HL-60 (cell line): ENCODE measurements at places on chromosomes 3 and 15.

DNA sequence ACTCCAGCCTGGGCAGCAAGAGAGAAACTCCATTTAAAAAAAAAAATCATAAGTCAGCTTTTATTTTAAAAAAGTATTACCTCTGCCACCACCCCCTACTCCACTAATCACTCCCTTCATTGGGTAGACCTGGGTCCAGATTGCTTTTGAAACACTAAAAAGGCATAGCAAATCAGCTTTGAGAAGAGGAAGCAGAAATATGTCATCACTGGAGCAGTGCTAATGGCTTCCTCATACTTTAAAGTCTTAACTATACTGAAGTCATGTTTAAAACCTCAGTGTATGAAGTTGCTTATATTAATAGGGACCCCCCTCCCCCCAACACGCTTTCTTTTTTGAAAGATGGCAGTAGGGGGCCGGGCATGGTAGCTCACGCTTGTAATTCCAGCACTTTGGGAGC lies 1.0 kb upstream of the HTR3D start:
- DNase-seq: no peak

DNA sequence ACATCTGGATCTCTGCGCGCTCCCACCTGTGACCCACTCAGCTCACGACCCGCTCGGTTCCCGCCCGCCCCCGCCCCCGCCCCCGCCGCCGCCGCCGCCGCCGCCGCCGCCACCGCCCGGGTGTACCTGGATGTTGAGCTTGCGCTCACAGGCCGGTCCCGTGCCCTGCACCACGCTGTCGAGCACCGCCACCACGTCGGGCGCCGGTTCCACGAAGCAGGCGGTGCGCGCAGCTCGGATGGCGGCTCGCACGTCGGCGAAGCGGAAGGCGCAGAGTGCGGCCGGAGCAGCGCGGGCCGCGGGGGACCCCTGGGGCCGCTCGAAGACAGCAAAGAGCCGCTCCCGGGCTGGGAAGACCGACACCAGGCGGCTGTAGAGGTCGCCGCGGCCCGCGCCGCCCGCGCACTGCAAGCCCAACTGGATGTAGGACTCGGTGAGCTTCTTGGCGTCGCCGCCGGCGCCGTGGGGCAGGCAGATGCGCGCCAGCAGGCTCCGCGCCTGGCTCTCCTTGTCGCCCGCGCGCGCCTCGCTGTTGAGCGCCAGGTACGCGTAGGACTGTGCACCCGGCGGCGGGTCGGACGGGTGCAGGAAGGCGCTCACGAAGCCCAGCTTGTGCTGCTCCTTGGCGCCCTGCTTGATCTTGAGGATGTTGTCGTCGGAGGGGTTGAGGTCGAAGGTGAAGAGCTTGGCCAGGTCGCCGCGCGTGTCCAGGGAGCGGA lies 1.1 kb downstream of the PLXND1 start:
- no peak for DNase-seq

GRCh38 chr3:149120051-149120972 lies 9.1 kb upstream of the HPS3 start:
- DNase-seq: no peak

- no peak for DNase-seq
These were observed 2.4 kb downstream of the SKOR1 start for GRCh38 chr15:67827562-67828277.

DNA sequence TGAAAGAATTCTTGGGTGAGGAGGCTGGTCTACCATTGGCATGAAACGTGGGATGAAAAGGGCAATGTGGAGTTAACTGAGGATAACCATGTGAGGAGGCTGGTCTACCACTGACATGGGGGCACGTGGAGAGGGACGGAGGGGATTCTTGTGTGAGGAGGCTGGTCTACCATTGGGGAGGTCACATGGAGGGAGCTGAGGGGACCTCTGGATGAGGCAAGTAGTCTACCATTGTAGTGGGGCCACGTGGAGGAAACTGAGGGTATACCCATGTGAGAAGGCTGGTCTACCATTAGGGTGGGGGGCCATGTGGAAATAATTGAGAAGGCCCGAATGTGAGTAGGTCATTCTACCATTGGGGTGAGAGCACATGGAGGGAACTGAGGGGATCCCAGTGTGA lies 154.1 kb downstream of the FBLN2 start:
- no peak for DNase-seq

DNA sequence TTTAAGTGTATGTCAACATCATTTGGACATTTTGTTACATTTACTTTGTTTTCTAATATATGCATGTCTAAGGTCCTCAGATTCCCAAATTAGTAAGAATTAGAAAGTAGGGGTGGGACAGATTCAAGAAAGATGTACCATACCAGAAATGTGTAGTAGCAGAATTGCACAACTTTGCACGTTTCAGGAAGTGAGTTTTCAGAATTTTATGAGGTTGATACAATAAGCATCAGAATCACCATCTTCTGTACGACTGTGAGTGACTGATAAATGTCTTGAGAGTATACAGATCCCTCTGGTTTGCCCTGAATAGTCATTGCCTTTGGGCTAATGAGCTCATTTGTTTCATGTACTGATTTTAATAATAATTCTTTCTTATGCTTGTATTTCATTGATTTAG lies 9.3 kb downstream of the ARIH2 start:
- no peak for DNase-seq

DNA sequence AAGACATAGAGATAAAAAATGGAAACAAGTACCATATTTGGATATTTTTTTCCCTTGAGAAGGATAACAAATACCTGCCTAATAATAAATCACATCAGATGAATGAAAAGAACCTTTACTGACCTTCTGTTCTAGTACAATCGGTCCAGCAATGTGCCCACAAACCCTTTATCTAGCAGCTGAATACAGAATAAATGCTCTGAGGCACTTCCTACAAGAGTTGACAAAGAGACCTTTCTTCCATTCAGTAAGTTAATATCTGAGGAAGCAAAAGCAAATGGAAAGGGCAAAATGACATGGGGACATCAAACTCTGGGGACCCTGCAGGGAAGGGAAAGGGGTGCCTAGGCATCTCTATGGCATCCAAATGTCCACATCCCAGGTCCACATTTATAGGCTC lies 115.8 kb downstream of the NEK10 start:
- no peak for DNase-seq

DNA sequence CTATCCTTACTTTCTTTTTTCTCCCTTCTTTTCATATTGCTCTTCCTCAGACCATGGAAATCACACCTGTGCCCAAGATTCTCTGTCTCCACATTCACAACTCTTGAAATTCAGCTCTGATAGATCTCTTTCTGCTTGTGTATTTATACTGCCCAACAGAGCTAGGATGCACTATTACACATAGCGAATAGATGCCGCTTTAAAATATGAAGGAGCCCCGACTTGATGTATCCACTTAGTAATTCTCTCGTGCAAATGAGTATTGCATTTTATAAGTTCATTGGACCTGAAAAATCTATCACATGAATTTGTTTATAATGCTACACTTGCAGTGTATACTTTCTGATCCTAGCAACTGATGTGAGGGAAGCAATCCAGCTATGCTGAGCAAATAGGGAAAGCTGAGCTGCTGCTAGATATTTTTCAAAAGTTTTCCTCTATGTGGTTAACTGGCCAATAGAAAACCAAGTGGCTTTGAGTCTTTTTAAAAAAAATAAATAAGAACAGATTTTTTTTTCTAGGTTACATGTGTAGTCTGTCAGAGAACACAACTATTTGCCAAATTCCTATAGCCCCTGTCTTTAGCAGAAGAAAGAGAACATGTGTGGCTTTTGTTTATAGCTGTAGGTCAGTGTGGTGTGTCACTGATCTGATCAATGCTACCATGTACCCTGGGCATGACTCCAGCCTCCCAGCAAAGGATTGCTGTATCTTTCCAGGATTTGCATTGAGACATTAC lies 64.3 kb upstream of the LEKR1 start:
- no peak for DNase-seq

GRCh38 chr3:37622999-37623883 lies 238.4 kb upstream of the CTDSPL start:
- DNase-seq: no peak

GRCh38 chr3:196985298-196985697 lies 16.7 kb upstream of the PIGZ start:
- no peak for DNase-seq

DNA sequence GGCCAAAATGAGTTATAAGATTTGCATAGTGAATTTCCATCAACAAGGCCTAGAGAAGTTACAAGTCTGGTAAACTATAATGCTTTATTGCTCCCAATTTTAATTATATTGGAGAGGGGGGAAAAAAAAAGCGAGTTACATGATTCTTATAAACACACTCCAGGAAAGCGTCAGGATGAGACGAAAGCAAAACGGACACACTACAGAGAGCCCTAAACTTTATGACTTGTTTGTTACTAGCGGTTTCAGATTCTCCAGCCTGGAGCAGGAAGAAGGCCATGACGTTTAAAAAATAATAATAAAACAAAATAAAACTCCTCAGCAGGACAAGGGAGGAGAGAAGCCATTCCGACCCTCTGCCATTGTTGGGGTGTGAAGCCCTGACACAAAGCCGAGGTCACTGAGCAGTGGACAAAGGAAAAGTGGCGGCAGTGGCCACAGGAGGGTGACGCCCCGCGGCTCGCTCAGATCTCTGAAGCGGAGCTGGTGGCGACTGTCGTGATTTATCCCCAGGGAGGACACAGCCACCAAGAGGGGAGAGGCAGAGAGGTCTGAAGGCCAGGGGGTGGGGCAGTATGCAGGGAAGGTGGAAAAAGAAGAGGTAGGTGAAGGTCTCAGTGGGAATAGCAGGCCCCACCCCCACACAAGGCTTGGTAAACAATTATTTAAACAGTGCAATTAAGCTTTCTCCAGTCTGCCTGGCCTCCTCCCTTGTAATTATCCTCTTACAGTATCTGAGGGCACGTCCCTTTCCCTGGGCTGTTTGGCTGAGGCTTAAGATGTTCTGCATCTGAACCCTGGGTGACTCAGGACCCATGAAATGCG lies 45.3 kb downstream of the ADAMTS9 start:
- DNase-seq: no peak

DNA sequence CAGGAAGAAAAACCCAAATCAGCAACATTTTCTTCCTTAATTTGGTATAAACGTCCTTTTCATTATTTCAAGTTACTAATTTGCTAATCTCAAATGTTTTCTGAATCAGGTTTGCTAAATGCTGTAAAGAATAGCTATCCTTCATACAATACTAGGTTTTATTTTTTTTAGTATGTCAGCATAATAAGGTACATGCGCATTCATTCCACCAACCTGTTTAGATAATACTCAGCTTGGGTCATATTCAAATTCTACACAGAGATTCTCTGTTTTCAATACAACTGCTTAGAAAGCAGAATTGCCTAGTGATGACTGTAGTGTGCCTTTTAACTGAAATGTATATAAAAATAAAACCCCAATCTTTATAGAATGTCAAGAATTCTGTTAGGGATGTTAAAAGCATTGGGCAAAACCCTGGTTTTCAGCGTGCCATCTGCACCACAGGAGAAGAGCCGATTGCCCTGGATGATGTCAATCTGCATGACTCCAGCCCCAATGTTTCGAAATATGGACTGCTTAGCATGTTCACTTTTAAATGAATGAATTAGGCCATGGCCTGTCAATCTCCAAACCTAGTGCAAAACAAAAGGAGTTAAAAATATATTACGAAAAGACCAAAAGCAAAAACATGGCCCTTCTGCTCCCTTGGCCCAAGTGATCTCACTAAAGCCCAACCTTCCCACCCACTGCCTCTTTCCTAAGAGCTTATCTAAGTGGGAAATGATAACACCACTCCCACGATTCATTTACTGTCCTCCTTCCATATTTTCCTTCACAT lies 107.4 kb downstream of the GLDN start:
- DNase-seq: no peak

DNA sequence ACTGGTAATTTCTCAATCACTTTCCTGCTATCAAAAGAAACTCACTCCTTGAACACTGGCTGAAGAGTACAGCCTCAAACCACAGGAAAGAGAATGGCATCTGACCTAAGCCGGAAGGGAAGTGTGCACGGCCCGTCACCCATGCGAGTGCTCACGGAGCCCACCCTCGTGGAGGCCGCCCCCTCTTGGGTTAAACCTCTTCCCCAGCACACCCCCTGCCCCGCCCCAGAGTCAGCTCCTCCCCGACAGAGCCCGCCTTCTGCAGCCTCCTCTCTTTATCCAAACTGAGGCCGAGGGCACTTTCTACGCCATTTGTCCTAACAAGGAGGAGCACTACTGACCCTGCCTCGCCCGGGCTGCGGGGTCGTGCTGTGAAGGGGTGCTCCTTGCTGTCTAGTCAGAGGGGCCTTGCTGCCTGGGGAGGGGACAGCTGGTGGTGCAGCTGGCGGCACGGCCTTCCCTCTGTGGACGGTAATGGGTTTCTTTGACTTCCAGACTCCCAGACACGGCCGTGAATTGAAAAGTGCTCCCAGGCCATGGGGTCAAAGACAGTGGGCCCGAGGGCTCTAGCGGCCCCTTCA lies 137.7 kb downstream of the NSMCE3 start:
- no peak for DNase-seq

GRCh38 chr3:162332344-162332743 lies 835.7 kb downstream of the OTOL1 start:
- DNase-seq: no peak

GRCh38 chr15:64911311-64912186 lies at the start of gene ANKDD1A:
Gene ANKDD1A (plus strand): TSS chr15:64911902. CDS start chr15:64911931, 29 bp downstream.
- DNase-seq: no peak

DNA sequence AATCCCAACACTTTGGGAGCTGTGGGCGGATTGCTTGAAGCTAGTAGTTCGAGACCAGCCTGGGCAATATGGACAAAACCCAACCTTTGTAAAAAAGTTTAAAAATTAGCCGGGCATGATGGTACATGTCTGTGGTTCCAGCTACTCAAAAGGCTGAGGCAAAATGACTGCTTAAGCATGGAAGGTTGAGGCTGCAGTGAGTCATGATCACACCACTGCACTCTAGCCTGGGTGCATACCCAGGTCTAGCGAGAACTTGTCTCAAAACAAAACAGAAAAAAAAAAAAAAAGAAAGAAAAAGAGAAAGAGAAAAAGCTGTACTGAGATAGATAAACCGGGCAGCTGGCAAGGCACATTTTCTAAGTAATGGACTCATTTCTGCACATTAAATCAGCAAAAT lies 10.6 kb downstream of the ARPP19 start:
- DNase-seq: no peak

GRCh38 chr15:96737408-96737807 lies 406.9 kb downstream of the NR2F2 start:
- DNase-seq: peak; percentile 94

GRCh38 chr3:146047485-146047884 lies 113.5 kb downstream of the PLOD2 start:
- DNase-seq: no peak

DNA sequence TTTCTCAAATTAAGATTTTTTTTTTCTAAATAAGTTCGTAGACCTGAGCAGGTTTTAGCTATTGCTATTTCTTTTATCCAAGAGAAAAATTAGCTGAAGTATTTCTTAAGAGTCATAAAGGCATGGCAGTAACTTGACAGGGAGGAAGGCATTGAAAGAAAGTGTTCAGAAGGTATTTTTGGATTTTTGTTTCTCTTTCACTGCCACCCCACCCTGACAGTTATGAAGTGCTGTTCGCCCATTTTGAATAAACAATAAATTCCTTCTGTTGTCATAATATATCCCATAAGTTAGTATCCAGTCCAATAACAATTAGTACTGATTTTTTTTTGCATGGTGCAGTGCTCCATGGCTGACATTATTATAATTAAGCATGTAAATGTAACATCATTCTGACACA lies 363.0 kb downstream of the NR2F2 start:
- no peak for DNase-seq

- DNase-seq: no peak
These were observed 71.8 kb upstream of the SNRPA1 start for GRCh38 chr15:101366853-101367252.
